ENCODE measurements at places on chromosomes 7 and 10.

GRCh38 chr10:12243864-12244620 lies 48.1 kb downstream of the CDC123 start:
- DNase-seq, result no peak

DNA sequence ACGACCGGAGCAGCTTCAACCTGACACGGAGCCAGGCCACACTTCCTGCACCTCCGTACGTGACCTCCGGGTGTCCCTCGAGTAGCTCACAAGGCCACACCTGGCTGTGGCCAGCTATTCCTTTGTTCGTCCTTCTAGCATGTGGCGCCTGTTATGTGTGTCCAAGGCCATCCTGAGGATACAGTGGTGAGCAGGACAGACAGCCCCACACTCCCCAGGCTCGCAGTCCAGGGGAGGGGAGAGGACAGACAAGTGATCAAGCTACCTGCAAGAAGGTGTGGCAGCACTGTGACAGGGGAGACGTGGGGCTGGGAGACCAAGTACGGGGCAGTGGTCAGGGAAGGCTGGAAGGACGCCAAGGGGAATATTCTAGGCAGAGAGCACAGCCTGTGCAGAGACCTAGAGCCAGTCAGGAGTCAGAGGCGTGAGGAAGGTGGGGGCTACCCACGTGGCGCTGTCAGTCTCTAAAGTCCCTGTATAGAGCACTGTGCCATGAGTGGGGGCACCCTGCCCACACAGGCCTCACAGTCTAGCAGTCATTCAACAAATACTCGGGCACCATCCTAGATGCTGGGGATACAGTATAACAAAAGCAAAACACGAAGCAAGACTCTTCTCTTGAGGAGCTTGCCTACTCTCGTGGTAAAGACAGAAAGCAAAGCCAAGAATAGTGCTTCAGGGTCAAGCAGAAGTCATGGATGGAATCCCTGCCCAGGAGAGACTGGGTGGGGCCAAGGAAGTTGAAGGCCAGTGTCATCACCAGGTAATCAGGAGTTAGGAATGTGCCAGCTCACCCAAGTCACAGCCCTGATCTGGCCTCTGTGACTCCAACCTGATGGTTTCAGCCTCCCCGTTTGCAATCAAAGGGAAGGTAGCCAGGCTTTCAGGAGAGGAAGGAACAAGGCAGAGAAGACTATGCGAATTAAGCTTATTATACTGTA lies 58.6 kb downstream of the PROSER2 start:
- DNase-seq, result no peak

DNA sequence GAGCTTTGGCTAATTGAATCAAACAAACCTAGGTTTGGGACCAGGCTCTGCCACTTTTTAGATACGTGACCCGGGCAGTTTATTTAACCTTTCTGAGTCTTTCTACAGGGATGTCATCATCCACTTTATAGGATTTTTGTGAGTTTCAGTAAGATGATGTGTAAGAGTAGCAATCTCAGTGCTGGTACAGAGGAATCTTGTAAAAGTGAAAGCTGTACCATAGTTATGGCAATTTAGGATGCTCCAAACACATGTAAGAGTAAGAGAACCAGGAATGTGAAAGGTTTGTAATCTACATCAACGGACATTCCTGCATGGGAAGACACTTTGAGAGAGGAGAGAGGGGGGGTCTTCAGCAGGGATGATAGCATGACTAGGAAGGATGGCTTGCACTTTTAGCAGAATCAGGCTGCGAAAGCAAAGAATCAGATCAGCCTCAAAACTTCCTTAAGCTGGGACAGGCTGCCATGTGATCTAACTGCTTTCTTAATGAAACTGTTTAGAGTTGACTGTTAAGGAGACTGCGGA lies 968 bp downstream of the NOLC1 start:
- no peak for DNase-seq

DNA sequence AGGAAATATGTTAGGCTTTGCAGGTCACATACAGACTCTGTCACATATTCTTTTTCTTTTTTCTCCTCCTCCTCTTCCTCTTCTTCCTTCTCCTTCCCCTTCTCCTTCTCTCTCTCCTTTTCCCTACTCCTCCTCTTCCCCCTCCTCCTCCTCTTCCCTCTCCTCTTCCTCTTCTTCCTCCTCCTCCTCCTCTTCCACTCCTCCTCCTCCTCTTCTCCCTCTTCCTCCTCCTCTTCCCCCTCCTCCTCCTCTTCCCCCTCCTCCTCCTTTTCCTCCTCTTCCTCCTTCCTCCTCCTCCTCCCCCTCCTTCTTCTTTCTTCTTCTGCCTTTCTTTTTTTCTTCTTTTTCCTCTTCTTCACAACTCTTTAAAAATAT lies 159.8 kb downstream of the KIF20B start:
- DNase-seq, result no peak

DNA sequence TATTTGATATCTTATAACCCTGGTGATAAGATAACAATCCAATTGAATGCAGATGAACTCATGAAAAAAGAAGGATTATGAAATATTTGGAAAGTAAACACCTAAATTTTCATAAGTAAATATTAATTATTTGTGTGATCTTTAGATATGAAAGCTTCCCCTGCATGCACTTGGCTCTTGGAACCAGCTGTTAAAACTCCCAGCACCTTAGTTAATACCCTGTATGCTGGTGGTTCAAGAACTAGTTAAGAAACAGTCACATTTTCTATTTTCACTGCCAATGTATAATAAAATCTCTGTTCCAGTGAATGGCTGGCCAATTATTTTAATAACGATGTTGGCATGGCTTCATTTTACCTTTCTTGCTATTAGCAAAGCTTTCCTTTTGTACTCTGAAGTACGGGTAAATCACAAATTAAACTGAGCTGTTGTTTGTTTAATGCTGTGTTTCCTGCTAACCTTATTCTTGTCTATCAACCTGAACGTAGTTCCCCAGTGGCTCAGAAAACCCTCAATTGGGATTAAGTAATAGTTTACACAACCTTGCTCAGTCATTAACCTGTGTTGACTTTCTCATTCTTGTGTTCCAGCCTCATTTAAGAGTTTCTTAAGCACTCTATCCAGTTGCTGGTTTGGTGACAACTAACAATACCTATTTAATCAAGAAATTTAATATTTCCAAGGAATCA lies 38.9 kb downstream of the MET start:
- DNase-seq, result no peak

- no peak for DNase-seq
Measured at GRCh38 chr7:95636140-95636940, 40.0 kb upstream of the PDK4 start.

DNA sequence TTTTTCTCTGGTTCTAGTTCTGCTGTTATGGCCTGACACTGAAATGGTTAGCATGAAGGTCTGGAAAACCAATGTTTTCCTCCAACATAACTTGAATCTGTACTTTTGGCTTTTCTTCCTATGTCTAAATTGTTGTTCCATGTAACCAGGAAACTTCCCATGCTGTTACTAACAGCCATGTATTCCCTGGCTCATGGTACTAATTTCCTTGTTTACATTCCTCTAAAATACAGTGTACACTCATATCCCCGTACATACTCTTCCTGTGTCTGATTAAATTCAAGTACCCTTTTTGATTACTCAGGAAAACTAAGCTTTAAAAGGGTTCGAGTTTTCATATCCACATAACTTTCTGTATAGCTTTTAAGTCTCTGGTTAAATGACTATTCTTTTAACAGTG lies 12.3 kb upstream of the ACSM6 start:
- no peak for DNase-seq

DNA sequence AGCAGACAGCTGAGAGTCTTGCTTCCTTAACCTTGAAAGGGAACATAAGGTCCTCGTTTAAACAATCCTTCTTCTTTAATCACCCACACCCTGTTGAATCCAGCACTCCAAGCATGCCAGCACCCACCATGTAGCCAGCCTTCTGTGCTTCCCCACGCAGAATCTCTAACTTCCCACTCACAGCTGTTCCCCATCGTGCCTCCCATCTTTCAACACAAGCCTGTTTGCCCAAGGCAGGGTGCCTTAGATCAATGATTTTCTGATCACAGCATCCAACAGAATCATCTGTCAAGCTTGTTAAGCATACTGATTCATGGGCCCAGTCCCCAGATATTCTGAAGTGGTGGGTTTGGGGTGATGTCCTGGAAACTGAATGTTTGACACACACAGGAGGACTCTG lies 530.8 kb downstream of the SH2D4B start:
- DNase-seq, result no peak

DNA sequence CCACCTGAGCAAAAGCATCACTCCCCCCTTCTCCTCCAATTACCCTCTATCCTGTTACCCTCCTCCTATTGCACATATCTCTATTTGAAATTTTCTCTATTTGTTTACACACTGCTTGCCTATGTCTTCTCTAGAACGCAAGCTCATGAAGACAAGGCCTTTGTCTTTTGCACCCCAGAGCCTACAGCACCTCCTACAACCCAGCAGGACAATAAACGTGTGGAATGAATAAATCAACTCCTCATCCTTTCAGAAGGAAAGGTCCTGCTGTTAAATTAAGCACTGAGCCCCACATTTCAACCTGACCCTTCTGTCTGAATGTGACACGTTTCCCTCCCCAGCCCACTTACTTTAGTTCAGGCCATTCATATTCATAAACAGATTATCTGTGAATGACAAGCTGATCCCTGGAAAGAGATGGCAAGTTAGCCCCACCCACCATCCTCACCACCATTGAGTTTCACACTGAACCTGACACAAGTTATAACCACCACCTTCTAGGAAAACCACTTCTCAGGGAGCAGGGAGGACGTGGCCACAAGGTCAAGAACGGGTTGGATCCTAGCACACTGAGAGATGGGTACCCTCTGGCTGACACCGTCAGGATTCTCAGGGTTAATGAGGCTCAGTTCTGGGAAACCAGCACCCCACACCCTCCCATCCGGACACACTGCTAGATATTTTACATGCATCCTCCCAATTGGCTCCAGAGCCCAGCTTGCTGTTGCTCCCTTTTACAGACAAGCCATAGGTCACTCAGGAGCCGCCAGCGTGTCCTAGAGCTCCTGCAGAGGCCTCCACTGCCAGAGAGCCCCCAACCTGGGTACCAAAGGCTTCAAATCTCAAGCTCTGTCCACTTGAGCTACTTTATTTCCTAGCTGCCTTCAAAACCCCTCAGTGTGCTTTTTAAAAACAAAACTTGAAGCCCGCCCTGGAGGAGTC lies 934 bp downstream of the PRTFDC1 start:
- peak; percentile 21 for DNase-seq

- no peak for DNase-seq
Measured at GRCh38 chr10:85098835-85099521, 770.6 kb downstream of the CCSER2 start.

GRCh38 chr7:44381494-44382220 lies 56.3 kb upstream of the CAMK2B start:
- DNase-seq, result no peak

- no peak for DNase-seq
Measured at GRCh38 chr7:21383227-21384220, 44.4 kb upstream of the SP4 start.

DNA sequence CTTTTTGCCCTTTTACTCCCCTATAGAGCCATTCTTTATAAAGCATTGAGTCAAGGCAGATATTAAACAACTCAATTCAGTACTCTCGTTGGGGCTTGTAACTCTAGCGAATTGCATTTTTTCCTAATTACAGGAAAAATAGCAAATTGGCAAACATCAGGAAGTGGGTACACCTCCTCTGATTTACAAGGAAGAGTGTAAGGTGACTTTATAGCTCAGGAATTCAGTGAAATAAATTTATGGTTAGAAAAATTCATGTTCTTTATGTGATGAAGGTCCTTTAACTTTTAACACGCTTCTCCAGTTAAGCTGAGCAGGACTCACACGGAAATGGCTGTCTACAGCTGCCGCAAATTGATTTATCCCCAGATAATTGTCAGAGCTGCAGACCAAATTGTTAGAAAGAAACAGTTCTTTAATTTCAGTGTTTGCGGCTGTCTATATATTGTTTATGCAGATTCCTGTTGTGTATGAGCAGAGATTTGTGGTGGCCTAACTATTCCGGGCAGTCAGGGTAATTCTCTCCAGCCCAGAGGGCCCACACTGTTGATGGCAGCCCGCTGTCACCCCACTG lies 151.1 kb upstream of the MKI67 start:
- DNase-seq, result no peak

- DNase-seq, result peak; percentile 84
Measured at GRCh38 chr10:74150204-74150989, at the start of gene AP3M1. TSS of gene AP3M1 (minus strand) at chr10:74150828. CDS start at chr10:74138379, 12,449 bp downstream.

DNA sequence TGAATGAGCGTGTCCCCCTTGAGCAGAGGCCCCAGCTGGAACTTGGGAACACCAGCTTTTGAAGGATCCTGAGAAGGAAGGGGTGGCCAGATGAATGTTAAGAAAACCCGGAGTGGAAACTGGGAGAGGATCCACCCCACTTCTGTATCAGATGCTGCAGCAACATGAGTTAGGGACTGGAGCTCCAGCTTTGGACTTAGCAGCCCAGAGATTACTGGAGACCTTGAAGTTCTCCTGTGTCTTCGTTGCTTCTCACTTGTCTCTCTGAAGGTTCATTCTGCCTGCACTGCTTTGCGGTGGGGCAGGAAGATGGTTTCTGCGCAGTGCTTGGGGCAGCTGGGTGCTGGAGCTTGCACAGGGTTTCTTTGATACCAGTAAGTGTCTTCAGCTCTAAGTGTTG lies 9.3 kb downstream of the TMEM248 start:
- DNase-seq, result no peak

GRCh38 chr7:67496589-67496988 lies 500.0 kb downstream of the TYW1 start:
- no peak for DNase-seq

GRCh38 chr7:75808106-75808505 lies 5.5 kb downstream of the CCL24 start:
- DNase-seq, result no peak

DNA sequence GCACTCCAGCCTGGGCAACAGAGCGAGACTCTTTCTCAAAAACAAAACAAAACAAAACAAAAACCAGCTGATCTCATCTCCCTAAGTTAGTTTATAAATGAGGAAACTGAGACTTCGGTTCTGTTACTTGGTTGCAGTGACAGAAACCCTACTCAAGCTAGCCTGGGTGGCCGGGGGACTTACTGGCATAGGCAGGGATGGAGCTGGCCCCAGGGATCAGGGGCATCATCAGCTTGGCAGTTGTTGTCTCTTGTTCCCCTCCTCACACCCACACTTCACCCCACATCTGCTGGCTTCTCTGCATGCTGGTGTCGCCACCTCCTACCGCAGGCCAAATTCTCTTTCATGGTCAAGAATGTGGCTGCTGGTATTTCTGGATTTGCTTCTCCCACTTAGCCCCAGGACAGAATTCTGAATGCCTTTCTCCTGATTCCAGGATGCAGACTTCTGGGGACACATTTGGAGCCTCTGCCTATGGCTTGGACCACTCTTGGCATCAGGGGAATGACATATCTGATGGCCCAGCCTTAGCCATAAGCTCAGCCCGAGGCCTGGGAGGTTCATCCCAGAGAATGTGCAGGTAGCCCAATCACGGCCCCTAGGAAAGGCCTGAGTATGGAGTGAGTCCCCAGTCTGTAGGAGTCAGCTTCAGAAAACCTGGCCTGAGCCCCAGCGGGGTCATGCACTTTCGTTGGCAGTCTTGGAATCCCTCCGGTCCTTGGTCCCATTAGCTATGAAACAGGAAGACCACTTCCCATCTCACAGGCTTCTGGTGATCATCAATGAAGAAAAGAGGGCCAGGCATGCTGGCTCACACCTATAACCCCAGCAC lies 41.6 kb upstream of the CTBP2 start:
- DNase-seq, result no peak

GRCh38 chr7:44973610-44974401 lies 5.0 kb downstream of the MYO1G start:
- DNase-seq, result no peak

Measured in NCI-H510A (cell line).